ENCODE measurements at places on chromosomes 12 and 14.

GRCh38 chr12:62268956-62269355 lies 8.8 kb downstream of the USP15 start:
- peak; percentile 93 for DNase-seq

DNA sequence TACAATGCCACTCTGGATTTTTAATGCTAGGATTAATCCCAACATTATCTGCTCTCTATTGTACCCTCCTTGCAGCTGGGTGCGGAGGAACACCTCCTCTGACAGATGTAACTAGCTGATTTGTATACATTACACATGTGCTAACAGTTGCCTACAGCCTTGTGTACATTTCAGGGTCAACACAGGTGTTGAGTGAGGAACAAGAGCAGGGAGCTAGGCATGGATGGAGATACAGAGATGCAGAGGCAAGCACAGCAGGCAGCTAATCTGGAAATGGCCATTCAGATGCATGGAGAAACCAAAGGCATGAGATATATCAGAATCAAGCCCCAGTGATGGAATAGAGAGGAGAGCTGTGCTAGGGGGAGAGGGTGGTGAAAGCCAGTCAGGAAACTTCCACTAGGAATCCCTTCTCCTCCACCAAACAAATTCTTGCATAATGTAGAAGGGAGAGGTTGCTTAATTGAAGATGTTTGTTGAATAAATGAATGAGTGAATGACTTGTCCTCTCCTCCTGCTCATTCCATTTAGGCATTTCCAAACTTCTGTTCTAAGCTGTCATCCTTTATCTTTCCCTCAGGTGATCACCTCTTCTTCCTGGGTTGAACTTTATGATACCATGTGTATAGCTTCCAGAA lies 313.2 kb downstream of the ATP23 start:
- no peak for DNase-seq

GRCh38 chr12:2936301-2936700 lies 22.9 kb upstream of the TEAD4 start:
- DNase-seq, result no peak

- no peak for DNase-seq
These were observed 5.9 kb downstream of the PSMB5 start for GRCh38 chr14:23028799-23029198.

DNA sequence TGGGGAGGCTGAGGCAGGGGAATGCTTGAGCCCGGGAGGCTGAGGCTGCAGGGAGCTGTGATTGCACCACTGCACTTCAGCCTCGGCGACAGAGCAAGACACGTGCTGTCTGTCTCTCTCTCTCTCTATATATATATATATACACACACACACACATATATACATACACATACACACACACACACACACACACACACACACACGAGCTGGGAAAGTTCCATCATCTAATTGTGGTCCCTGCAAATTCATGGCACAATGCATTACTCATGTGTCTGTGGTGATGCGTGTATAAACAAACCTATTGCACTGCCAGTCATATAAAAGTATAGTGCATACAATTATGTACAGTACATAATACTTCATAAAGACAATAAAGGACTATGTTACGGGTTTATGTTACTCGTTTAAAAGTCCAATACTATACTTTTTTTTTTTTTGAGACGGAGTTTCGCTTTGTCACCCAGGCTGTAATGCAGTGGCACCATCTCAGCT lies 36.6 kb downstream of the WDR89 start:
- DNase-seq, result peak; percentile 15

DNA sequence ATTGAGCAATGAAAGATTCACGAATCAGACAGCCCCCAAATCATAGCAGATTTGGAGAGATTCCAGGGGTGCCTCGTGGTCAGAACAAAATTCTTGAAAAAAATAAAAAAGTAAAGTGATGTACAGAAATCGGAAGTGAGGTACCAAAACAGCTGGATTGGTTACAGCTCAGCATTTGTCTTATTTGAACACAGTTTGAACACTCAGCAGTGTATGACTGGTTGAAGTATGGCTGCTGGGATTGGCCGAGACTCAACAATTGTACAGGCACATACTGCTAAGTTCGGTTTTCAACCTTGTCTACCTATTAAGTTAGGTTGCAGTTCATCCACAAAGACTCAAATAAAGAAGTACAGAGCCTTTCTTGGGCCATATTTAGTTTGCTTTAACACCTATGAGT lies 865.4 kb upstream of the TMEM132C start:
- no peak for DNase-seq

DNA sequence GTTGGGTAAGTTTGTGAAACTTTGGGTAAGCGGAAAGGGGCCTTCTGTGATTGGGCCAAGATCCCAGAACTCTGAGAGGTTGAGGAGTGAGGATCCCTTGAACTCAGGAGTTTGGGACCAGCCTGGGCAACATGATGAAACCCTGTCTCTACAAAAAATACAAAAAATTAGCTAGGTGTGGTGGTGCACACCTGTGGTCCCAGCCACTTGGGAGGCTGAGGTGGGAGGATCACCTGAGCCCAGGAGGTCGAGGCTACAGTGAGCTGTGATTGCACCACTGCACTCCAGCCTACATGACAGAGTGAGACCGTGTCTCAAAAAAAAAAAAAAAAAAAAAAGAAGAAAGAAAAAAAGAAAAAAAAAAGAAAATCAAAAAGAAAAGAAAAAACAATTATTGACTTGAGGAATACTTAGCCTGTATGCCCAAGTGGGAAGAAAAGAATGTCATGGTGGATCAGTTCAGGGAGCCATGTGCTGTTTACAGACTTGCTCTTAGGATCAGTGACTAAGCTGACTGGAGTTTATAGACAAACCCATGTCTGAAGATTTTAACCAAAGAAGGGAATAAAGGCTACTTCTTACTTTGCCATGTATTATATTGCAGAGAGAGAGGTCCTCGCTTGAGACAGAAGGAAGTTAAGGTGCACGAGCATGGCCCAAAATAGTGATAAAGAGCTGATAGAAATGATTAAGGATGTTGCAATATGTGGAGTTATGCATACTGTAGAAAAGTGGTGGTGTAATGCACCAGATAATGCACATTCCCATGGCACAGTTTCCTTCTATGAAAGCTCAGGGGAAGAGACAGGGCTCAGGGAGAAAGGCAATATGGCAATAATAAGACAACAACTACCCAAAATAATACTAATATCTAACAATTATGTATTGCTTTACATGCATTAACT lies 881 bp downstream of the HSD17B6 start:
- DNase-seq, result peak; percentile 17

DNA sequence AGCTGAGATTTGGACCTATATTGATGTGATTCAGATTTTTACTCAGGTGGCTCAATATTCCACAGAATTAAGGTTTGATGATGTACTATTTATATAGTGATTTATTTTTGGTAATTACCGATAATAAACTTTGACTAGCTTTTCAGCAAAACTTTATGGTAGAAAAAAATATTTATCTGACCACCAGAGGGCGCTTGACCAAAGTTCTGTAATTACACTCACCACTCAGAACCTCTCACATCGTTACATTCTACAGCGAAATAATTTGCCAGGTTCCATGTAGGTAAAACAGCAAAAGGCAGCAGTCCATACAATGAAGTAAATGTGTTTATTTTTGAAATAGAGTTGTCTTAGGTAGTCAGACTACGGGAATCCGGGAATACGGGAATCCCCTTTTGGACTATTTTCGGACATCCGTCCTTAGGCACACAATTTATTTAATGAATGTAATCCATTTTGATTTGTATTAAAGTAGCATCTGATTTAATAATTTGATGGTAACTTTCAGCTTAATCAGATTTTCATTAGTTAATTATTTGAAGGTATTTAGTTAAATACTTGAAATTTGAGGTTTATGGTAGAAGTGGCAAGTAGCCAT lies 143.0 kb upstream of the DDHD1 start:
- peak; percentile 28 for DNase-seq

GRCh38 chr14:74905595-74906142 lies 17.4 kb downstream of the RPS6KL1 start:
- no peak for DNase-seq

All from bronchial epithelial cell (primary cell).